ENCODE measurements at places on chromosomes 16 and 17.

GRCh38 chr17:57369509-57369945 lies 113.2 kb downstream of the MSI2 start:
- no peak for DNase-seq

DNA sequence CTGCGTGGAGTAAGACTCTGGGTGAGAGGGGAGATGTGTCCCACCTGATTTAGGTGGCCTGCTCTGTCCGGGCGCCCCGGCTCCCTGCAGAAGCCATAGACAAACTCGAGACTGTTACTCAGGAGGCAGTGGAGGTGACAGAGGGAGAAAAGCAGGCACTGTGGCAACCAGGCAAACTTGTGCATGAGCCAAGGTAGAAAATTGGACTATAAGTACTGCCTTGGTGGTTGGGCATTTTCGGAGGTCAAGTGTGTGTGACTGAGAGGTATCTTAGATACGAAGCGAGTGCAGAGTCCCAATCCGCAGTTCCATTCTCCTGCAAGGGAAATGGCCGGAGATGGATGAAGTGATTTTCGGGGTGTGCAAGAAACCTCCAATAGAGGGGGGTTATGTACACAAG lies 27.1 kb upstream of the SPACA3 start:
- DNase-seq: no peak

GRCh38 chr17:1803280-1803679 lies 26.4 kb downstream of the SMYD4 start:
- no peak for DNase-seq

- no peak for DNase-seq
These were observed 18.9 kb downstream of the C16orf54 start for GRCh38 chr16:29726845-29727377.

DNA sequence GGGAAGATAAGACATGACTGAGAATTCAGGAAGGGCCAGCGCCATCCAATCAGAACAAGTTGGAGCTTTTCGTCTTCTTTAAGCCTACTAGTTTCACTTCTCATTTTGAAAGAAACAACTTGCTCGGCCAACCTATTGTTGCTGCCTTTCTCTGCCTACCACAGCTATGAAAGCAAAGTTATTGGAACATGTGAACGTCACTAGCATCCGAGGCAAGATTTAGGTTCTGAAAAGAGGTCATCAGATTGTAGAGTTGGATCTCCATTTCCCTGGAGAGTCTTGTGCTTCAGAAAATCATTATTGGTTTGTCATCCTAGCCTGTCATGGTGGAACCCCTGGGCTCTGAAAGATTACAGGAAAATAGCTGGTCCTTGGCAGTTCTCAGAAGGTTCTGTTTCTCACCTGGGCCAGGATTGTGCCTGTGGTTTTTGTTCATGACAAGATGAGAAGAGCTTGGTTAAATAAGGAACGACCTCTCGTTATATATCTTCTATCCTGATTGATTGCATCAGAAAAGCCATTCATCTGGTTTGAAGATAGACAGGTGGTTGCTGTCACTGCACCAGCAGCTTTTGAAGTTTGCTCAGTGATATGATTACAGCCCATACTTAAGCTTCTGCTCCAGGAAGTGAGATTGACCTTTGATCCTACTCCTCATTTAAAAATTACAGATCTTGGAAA lies 25.3 kb downstream of the CDH13 start:
- DNase-seq: no peak

DNA sequence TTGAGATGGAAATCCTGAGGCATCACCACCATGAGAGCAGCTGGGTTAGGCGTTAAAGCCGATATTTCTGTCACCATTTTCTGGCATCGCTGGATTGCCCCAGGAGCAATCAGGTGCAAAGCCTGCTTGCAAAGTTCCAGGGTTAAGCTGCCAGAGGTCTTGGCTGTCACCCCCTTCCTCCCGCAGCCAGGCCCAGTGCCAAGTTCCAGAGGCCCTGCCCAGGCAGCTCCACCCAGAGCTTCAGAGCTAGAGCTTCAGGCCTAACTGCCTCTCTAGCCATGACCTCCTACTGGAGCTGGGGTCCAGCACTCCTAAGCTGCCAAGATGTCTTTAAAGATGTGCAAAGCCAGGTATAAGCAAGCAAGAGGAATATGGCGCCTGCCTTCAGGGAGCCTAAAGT lies 8.8 kb upstream of the TMEM238L start:
- DNase-seq: peak; percentile 29

GRCh38 chr16:48168075-48168474 lies 12.3 kb upstream of the ABCC12 start:
- no peak for DNase-seq

All from left cardiac atrium (tissue), 4 donors.